T1000 (cell line): ENCODE measurements at places on chromosomes 4 and X.

DNA sequence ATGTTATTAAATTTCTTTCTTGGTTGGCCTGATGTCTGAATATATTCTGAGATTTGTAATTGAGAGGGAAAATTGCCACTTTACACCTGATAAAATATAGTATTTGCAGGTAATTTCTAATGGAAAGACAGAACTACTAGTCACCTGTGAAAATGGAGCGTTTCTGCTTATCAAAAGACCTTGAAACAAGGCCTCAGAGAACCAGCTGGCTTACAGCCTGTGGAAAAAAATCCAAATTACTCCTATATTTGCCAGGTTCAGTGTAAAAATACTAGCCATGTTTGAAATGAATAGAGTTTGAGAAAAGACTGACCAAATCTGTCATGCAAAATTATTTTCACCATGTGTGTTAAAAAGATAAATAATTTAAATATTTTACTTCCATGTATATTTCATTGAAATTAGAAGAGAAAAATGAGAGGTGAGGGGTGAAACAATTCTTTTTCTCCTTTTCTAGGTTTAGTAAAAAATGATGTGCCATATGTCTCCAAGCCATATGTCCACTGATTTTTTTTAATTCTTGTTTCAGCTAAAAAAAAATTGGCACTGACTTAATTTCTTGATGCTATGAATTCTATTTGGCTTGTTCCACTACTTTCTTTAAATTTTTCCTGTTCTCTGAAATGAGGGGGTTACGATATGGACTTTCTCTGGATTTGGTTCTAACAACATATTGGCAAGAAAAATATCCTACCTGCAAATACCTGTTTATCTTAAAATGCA lies 464.9 kb downstream of the GRXCR1 start:
- no peak for DNase-seq

GRCh38 chr4:69617083-69617694 lies 22.3 kb downstream of the UGT2A2 start:
- DNase-seq: no peak

- DNase-seq: no peak
These were observed 34.3 kb downstream of the NALF2 start for GRCh38 chrX:69538321-69538876.

DNA sequence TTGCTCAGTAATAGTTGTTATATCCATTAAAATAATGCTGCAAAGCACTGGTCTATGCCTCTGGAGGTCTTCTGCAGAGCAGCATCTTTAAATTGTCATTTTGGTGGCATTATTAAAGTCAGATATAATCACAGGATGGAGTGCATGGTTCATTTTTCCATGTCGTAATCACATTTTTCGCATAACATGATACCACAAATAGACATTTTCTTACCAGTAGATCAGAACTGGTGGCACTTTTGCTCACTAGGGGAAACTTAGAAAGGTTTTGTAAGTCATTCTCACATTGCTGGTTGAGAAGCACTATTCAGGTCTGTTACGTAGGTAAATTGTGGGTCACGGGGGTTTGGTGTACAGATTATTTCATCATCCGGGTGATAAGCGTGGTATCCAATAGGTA lies 484.5 kb upstream of the PRKX start:
- DNase-seq: no peak

GRCh38 chr4:103885152-103885551 lies 165.4 kb upstream of the TACR3 start:
- DNase-seq: no peak

- DNase-seq: no peak
These were observed 280.6 kb upstream of the CLNK start for GRCh38 chr4:10965196-10965595.

- no peak for DNase-seq
These were observed 63.0 kb downstream of the HADH start for GRCh38 chr4:108052558-108053120.

DNA sequence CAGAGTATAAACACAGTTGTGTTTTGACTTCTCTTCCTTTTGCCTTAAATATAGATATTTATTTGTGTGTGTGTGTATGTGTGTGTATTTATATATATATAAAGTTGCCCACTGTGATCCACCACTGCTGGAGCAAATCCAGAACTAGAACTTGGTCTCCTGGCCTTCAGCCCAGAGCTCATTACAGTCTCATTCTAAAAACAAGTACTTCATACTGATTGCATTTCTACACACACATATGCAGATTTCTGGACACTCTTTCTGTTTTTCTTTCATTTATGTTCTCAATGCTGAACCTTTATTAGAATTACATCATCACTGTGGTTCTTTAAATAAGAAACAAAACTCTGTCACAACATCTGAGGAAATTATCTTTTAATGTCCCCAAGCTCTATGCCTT lies 381 bp downstream of the TXK start:
- DNase-seq: no peak

- DNase-seq: no peak
These were observed 46.0 kb downstream of the PHEX start for GRCh38 chrX:22078117-22078516.

DNA sequence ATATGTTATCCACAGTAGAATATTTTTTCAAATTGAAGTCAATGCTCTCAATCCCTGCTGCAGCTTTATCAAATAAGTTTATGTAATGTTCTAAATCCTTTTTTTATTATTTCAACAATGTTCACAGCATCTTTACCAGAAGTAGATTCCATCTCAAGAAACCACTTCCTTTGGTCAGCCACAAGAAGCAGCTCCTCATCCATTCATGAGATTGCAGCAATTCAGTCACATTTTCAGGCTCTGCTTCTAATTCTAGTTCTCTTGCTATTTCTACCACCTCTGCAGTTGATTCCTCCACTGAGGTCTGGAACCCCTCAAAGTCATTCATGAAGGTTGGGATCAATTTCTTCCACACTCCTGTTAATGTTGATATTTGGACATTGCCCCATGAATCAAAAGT lies 2301.3 kb upstream of the TENM3 start:
- no peak for DNase-seq

- DNase-seq: no peak
These were observed 35.6 kb upstream of the FAM9B start for GRCh38 chrX:9069573-9069972.
